ENCODE measurements at places on chromosomes 2 and 18.
A peak's percentile ranks its signal among the peaks of the same experiment; 100 is the strongest.

GRCh38 chr2:239826786-239827522, 198.2 kb downstream of the NDUFA10 start:
- peak; percentile 19 for DNase-seq

GRCh38 chr2:182220335-182220734, 206.5 kb downstream of the PDE1A start:
- DNase-seq, result no peak

- DNase-seq, result no peak
Observed at GRCh38 chr2:122179492-122180165, 424.2 kb downstream of the TSN start.

DNA sequence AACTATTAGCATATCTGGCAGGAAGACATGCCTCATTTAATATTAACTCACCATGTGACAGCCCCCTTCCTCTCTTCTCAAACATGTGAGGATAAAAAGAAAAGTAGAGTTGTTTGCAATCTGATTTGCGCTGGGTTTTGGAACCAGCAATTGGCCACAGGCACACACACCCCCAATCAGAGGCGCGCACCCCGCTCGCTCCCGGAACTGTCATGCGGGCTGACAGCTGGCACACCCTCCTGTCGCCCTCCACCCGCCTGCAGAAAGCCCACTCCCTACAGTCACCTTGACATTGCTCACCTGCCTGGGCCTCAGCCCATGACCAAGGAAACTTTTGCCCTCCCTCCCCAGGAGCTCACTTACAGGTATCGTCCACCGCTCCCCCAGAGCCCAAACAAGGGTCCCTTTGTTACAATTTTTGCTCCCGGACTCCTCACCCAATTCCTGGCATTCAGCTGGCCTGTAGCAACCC, 1.1 kb downstream of the COBLL1 start:
- no peak for DNase-seq

- DNase-seq, result no peak
Observed at GRCh38 chr2:31386648-31387047, 27.9 kb downstream of the XDH start.

- DNase-seq, result no peak
Observed at GRCh38 chr18:57954935-57955334, 89.1 kb upstream of the NEDD4L start.

- DNase-seq, result no peak
Observed at GRCh38 chr2:240374085-240374907, 61.2 kb upstream of the GPC1 start.

- DNase-seq, result no peak
Observed at GRCh38 chr2:106065983-106066820, 127.9 kb downstream of the UXS1 start.

DNA sequence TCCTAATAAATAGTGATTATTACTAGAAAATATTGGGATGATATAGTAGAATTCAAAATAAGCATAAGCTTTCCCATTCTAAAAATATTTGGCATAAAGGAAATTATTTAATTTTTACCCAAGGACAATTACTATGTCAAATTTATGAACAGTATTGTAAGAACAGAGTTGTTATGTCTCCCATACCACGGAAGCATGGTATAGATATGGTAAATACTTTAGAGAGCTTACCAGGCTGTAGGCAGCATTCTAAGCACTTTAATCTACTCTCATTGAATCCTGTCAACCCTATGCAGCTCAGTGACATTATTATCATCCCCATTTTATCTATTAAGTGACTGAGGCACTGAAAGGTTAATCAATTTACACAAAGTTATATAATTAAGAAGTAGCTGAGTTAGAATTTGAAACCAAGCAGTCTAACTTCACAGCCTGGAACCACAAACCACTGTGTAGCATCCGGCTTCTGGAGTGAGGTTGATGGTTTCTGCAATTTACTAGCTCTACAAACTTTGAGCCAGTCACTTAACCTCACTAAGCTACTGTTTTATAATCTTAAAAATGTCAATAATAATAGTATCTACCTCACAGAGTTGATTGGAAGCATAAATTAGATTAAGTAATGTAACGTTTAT, 323.7 kb downstream of the ARHGAP15 start:
- peak; percentile 52 for DNase-seq

DNA sequence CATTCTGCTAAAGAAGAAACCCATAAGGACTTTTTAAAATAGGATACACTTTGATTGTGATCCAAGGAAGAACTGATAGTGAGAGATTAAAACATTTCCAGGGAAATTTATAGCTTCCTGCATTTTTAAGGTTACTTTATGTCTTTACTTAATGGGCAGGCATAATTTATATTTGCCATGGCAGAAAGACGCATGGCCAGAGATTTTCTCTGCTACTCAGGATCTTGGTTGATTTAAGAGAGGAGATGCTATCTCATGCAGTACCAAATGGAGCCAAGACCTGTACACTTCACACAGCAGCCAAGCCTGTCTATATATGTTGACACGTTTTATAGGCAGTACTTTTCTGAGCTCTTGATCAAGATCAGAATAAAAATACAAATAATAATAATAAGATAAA, 60.9 kb upstream of the NT5C1B start:
- DNase-seq, result no peak

GRCh38 chr2:181778621-181779201, 98.4 kb upstream of the NEUROD1 start:
- no peak for DNase-seq

DNA sequence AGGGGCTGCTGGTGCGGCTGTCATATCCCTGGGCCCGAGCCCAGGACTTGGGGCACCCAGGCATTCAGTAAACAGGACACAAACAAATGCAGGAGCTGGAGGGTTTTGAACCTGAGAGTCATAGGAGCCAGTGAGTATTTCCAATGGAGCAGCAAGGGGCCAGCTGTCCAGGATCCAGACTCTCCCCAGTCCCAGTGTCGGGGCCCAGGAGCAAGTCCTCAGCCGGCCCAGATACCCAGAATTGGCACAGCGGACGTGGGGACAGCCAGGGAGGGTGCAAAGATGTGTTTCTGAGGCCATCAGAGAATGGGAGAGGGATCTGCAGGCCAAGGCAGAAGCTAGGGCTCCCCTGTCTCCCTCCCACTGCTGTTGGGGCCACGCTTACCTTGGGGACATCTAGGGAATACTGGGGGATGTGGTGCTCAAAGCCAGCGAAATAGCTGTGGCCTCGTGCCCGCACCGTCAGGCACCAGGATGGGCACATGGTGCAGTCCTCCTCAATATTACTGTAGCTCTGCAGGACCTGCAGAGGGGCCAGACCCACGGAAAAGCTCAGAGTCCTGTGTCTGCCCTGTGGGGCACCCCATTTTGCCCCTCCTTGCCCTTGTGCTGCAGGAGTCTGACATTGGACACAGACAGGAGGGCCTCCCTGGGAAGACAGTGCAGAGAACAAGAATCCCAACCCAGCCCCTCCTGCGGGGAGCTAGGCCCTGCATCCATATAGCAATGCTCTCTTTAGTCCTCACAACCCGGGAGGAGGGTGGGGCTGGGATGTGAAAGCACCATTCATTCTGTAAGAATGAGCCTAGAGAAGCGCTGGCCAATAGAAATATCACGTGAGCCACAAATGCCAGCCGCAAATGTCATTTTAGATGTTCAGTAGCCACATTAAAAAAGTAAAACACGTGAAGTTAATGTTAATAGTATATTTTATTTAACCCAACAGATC, 15.4 kb downstream of the CFAP65 start:
- no peak for DNase-seq

- no peak for DNase-seq
Observed at GRCh38 chr2:16407358-16407757, 258.3 kb downstream of the CYRIA start.

GRCh38 chr2:149747456-149747855, 159.9 kb upstream of the MMADHC start:
- DNase-seq, result no peak

GRCh38 chr2:32357318-32358110, 691 bp downstream of the BIRC6 start:
- DNase-seq, result peak; percentile 59

DNA sequence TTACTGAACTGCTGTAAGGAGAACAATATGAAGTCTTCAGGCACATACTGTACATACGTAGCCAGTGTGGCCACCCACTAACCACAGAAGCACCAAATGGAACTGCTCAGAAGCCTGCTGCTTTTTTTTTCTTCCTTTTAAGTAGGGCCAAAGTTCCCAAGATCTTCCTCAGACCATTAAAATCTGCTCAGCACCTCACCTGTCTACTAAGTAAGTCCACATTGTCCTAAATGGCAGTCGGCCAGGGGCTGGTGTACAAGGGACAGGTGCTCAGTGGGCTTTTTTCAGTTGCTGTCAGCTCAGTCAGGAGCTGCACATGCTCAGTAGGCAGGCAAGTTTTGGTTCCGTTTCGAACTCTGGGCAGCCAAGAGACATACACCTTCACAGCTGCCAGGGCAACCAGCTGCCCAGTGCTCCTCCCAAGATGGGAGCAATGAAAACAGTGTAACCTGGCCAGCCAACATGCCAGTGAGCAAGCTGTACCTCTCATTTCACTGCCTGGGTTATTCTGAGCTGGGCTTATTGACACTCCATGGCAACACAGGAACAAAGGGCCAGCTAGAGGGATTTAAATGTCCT, 86.1 kb downstream of the ACVR1 start:
- no peak for DNase-seq

- DNase-seq, result no peak
Observed at GRCh38 chr2:73892631-73893329, at the start of gene ACTG2. TSS of gene ACTG2 (plus strand) at chr2:73893008. CDS start at chr2:73901312, 8,304 bp downstream.

GRCh38 chr2:68987021-68987503, 12.6 kb downstream of the GKN1 start:
- DNase-seq, result no peak

DNA sequence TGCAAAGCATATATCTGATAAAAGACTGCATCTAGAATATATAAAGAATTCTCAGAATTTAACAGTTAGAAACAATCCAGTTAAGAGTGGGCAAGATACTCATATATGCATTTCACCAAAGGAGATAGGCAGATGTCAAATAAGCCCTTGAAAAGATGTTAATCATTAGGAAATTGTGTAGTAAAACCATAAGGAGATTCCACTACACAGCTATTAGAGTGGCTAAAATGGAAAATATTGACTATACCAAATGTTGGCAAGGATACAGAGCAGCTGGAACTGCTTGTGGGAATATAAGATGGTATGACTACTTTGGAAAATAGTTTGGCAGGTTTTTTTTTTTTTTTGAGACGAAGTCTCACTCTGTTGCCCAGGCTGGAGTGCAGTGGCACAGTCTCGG, 59.5 kb downstream of the CAB39 start:
- no peak for DNase-seq

- no peak for DNase-seq
Observed at GRCh38 chr2:207403141-207403540, 126.6 kb upstream of the CREB1 start.

DNA sequence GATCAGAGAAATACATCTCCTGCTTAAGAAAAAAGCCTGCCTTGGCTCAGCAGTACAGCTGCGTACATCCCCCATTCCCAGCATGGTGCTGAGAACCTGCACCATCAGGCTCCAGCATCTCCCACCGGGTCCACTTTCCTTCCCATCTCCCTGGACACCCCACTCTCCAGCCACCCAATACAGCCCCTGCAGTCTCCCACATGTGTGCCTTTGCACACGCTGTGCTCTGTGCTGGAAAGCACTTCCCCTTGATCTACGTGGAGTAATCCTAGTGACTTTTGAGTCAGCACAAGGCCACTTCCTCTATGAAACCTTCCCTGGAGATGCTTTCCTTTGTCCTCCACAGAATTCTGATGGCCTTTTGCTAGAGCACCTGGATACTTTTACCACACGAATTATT, 17.0 kb downstream of the STAT1 start:
- DNase-seq, result no peak

GRCh38 chr2:241863536-241863954, 4.9 kb upstream of the PDCD1 start:
- peak; percentile 66 for DNase-seq

- DNase-seq, result no peak
Observed at GRCh38 chr2:200466425-200467418, 43.1 kb downstream of the KCTD18 start.

- no peak for DNase-seq
Observed at GRCh38 chr18:37741032-37741623, 175.5 kb upstream of the CELF4 start.

DNA sequence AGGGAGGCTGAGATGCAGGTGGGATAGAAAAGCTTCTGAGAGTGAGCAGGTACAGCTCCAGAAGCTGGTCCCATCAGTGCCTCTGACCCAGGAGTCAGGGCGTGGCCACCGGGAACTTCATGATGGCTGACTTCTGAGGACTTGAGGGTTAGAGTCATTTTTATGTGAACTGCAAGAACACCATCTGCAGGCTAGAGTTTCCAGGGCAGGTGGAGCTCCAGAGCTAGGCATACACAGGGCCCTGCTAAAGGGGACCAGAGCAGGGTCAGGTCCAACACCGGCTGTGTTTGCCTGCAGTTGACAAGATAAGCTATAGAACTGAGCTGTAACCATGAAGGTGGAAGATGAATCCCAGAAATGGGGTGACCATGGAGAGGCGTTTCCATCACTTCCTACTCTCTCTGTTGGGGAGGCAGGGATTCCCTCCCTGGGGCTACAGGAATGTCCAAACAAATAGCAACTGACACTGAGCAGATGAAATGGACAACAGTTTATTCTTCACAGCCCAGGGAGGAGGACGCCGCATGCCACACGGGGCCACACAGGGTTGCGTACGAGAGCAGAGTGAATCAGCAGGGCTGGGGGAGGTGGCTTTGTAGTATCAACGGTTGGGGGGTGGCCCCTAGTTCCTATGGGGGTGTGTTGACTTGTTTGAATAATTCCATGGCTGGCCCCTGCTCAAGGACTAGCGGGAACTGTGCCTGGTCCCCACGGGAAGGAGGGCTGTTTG, 77.6 kb upstream of the ZNF516 start:
- DNase-seq, result no peak

DNA sequence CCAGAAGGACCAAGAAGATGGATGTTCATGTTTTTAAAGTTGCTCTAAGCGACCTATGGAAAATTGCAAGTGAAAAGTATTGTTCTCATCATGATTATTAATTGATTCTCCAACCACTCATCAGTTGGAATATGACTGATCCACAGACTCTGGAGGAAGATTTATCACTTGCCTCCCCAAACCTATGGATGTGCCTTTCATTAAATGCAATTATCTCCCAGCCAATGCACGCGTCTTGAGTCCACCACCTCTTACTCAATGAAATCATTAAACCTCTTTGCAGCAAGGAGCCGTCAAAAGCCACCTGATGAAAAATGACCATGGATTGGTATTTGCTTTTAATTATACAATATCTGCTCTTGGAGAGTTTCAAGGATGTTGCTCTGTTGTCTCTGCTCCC, 165.6 kb downstream of the LRRTM1 start:
- DNase-seq, result no peak

GRCh38 chr2:191351921-191352320, 106.7 kb downstream of the MYO1B start:
- no peak for DNase-seq

DNA sequence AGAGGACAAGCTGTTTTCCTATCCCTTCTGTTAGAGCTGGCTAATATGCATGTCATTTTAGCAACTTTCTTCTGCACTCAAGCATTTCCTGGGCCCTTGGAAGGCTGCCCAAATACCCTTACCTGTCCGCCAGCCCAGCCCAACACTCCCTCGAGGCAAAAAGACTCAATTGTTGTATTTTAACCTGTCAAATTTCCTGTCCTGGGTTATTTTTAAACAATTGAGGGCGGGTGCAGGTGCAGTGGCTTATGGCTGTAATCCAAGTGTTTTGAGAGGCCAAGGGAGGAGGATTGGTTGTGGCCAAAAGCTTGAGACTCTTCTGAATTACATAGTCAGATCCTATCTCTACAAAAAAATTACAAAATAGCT, 125.0 kb upstream of the ARHGAP28 start:
- no peak for DNase-seq

Measured in CD8-positive, alpha-beta memory T cell (primary cell).